ENCODE measurements at places on chromosomes 12 and 14. TPM values are rescaled to one million over a fixed set of nuclear protein-coding genes. Genes with fewer than 3 reads are reported as not detected.

Gene ZCCHC8
- total RNA-seq: 34.0 TPM

Gene DDX54
- 68.5 TPM for total RNA-seq

Gene MANSC4
- total RNA-seq: not detected

Gene EFS
- 104 TPM for total RNA-seq

Gene NTS
- total RNA-seq: 0.40 TPM

Gene GPRC5D
- not detected for total RNA-seq

Gene KLRD1
- total RNA-seq: not detected

Gene SETD1B
- total RNA-seq: 25.9 TPM

Gene RGS6
- total RNA-seq: 2.8 TPM

Gene RALGAPA1
- total RNA-seq: 42.0 TPM

Gene OR6C75
- total RNA-seq: not detected

Gene TESPA1
- total RNA-seq: not detected

Gene RPS6KL1
- total RNA-seq: 14.1 TPM

Gene DBX2
- not detected for total RNA-seq

Gene METTL3
- total RNA-seq: 90.7 TPM

Gene PLEKHD1
- 0.14 TPM for total RNA-seq

Data from neural crest cell (in vitro differentiated cells).